ENCODE measurements at places on chromosomes 11 and 22. TPM values are rescaled to one million over a fixed set of nuclear protein-coding genes. Genes with fewer than 3 reads are reported as not detected.
A peak's percentile ranks its signal among the peaks of the same experiment; 100 is the strongest.

Gene SBF2
- 19.4 TPM for total RNA-seq

Gene ZBTB16
- not detected for total RNA-seq

Gene CYTH4
- 1.7 TPM for total RNA-seq

Gene NELL1
- not detected for total RNA-seq

Gene KRTAP5-8
- total RNA-seq = not detected

Gene UBASH3B
- total RNA-seq = under 0.01 TPM

Gene TH
- not detected for total RNA-seq

Gene KRTAP5-4
- total RNA-seq = not detected

Gene POTEH
- total RNA-seq = 3.8 TPM

Gene OR51B4
- not detected for total RNA-seq

Gene SLC29A2
- 0.48 TPM for total RNA-seq

DNA sequence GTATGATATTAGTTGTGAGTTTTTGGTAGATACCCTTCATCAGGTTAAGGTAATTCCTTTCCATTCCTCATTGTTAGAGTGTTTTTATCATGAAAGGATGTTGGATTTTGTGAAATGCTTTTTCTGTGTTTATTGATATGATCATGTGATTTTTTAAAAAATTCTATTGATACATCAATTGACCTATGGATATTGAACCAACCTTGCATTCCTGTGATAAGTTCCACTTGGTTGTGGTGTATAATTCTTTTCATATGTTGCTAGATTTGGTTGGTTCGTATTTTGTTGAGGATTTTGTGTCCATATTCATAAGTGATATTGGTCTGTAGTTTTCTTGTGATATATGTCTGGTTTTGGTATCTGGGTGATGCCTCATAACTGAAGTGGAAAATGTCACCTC, 6.7 kb downstream of the ANKRD13D start:
- DNase-seq = no peak

- peak; percentile 81 for DNase-seq
These were observed 16.2 kb upstream of the SHANK3 start for GRCh38 chr22:50656122-50657070.

DNA sequence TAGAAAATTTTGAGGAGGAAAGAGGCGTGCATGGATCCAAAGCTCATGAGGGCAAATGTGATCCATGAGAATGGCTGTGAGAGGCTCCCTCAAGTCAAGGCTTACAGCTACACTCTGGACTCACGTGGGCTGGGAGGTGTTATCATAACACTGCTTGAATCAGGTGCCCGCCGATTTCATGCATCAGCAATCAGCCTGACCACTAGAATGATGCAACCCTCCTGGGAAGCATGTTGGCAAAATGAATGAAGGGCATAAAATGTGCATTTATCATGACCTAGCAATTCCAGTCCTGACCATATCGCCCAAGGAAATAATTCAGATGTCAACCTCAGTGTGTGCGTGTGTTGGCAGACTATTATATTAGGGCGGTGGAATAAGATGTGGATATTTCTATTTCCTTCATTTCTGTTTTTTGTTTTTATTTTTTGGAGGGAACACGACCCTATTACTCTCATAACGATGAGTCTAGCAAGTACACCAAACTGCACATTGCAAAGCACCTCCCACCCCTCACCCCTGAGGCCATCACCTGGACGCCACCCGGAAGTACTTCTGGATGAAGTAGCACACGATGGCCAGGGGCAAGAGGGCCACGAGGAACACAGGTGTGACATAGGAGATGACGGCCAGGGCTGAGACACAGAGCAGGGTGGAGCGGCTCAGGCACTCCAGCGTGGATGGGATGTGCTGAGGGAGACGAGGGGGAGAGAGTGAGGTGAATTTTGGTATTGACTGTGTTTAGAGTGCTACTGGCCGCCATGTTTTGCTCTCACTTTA, 15.7 kb upstream of the KCNJ11 start:
- peak; percentile 86 for DNase-seq

DNA sequence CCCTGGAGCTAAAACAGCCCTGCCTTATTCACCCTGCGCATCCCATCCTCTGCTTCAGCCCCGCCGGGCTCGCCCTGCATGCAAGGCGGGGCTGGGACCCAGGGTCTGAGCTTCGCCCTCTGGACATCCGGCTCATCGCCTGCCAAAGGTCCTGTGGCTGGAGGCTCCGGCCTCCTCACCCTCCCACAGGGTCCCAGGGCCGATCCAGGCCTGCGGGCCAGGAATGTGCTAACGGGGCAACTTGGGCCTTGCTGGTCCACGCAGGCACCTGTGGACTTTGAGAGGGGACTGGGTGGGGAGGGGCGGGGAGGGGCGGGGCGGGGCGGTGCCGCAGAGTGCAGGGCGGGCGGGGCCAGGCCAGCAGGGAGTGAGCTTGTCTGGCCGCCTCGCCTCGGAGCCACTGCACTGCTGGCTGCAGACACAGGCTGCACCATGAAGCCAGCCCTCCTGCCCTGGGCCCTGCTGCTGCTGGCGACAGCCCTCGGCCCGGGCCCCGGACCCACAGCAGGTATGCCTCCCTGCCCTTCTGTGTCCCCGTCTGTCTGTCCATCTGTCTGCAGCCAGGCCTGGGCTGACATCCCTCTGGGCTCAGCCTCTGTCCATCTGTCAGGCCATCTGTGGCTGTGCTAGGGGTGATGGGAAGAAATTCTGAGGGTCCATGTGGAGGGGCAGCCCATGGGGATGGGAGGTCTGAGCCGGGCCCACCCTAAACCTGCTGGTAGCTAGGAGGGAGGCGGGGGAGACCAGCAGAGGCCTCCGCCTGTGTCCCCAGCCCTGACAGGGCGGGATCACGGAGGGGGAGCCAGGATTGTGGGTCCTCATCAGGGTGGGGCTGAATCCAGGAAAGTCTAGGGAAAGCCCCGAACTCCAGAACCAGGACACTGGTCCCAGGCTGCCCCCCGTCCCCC, at the start of gene SUSD2:
Gene SUSD2 (plus strand): TSS at position 400 of the 908 bp plus-strand sequence. CDS start 33 bp downstream, at position 433.
- no peak for DNase-seq

DNA sequence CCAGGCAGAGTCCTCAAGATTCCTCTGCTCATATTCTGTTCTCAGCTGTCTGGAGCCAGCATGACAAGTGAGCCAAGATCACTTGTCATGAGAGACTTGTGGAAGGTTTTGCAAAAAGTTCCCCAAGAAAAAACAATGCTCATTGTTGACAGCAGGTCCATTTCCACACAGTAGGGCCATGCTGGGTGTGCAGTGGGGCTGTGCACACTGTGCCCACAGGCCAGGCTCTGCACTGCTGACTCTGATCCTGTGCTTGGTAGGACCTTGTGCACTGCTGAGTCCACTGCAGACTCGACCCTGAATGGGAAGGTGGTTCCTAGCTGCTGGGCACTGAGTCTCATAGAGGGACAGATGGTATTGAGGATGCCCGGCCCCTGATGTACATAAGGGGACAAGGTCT, 33.9 kb upstream of the IGLL5 start:
- DNase-seq = no peak

DNA sequence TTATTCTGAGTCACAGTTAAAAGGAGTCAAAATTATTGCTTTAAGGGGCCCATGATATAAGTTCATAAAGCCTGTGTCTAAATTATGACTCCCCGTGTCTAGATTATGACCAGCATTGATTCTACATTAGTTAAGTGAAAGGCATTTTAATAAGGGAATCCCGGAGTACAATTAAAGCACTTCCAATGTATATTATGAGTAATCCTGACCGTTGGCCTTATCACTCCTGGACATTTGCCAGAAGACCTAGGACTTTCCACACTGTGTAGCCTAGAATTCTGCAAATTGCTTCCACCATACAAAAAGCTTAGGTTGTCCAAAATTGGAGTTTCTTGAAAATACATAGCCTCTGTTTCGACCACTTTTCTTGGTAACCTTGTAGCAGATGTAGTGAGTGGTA, 1292.6 kb downstream of the LRRC4C start:
- no peak for DNase-seq

- DNase-seq = peak; percentile 34
These were observed 81.3 kb downstream of the CLPB start for GRCh38 chr11:72352859-72353551.

DNA sequence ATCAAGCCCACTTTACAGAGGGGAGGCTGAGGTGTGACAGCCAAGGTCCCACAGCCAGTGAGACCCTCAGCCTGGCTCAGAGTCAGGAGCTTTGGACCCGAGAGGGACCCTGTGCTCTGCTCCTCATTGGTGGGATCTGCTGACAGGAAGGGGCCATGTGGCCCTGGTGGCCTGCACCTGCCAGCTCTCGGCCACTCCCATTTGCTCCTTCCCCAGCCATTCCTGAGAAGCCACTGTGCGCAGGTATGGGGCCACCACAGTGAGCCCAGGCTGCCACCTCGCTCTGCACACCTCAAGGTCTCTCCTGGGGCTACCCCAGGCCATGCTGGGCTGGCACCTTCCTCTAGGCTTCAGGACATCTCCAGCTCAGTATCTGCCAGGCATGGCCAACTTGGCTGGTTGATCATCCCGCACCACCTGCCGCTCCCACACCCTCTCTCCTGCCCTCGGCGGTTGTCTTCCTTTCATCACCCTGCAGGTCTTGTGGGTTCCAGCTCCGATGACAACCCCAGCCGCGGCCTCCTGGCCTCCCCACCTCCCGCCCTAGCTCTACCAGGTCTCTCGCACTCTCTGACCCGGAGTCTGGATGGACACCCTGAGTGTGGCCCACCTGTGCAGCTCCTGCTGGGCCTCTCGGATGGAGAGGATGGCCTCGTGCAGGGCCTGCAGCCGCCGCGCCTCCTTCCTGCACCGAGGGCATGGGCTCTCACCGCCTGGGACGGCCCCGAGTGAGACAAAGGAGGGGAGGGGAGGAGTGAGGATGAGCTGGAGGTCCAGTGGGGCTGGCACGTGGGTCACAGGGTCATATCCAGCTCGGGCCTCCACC, 32.2 kb upstream of the CARS1 start:
- no peak for DNase-seq

DNA sequence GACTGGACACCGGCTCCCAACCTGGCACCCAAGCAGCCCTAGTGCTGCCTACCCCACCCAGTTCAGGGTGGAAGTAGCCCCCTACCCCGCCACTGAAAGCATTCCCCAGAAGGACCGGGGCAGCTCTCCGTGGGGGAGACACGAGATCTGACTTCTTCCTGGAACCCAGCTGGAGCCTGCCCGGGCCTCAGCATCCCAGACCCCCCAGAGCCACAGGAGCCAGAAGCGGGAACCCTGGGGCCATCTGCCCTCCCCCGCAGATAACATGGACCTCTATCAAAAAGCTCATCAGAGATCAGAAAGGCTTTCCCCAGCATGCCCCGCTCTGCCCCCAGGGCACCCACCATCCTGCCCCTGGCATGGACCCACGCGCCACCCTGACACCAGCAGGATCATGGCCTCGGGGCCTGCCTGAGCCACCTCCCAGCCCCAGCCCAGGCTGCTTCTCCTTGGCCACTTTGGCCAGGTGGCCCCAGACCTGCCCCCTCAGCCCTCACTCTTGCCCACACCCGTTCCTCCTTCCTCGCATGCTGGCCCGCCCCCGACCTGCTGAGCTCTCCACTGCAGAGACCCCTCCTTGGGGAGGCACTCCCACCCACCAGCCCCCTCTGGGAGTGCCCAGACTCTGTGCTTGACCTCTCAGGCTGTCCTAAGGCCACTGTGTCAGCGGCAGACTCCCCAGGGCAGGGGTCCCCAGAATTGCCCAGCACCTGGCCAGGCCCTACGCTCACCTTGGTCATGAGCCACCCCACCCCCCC, 17.1 kb downstream of the WNT7B start:
- no peak for DNase-seq

- DNase-seq = peak; percentile 88
These were observed 113.8 kb downstream of the RBFOX2 start for GRCh38 chr22:35914665-35915476.

DNA sequence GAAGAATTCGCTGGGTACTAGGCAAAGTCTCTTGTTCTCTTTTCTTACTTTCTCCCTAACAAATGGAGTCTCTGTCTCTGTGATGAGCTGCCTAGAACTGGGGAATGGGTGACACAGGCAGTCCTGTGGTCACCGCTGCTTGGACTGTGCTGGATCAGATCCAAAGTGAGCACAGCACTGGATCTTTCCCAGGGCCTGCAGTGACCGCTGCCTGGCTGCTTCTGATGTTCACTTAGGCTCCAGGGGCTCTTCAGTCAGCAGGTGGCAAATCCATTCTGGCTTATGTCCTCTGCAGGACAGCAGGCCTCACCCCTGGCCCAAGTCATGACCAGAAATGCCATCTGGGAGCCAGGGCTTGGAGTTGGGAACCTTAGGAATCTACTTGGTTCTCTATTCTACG, 61.5 kb downstream of the EXT2 start:
- no peak for DNase-seq

DNA sequence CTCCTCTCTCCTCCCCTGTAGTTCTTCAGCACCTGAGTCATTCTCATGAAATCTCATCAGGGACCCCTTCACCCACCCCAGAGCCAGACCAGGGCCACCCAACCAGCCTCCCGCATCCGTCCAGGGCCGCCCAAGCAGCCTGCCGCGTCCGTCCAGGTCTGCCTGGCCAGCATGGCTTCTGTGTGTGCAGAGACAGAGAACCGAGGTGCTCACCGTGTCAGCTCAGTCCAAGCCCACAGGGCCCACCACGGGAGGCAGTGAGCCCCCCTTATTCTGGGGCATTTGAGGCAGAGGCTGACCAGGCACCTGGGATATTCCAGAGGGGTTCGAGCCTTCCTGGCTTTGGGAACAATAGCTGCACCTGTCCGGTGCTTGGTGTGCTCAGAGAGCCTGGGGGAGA, 1117.3 kb downstream of the BRD1 start:
- no peak for DNase-seq

DNA sequence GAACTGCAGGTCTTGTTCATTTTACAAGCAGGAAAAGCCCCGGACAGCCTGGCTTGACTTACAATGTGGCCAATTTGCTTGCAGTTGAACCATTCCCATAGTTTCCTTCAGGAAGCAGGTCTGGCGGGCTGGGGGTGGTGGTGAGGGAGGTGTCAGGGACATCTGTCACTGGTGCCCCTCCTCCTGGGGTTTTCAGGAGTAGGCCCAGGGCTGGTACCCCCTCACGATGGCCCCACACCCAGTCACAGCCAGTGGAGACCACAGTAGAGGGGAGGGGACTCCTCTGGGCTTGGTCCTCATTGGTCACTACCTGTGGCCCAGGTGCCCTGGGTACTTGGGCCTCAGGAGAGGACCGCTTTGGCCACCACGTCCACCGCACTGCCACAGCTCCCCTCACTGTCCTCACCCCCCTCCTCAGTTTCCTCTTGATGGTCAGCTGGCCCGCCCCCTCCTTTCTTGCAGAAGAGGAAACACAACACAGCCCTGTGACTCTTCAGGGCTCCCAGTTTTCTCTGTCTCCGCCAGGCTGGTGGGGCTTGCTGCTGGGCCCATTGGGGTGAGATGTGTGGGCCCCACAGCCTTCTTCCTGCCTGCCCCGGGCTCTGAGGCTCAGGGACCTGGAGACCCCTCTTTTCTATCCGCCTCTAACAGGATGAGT, 39.8 kb upstream of the SHISAL1 start:
- DNase-seq = no peak

GRCh38 chr11:57501953-57502352, 13.5 kb downstream of the SLC43A1 start:
- DNase-seq = no peak

DNA sequence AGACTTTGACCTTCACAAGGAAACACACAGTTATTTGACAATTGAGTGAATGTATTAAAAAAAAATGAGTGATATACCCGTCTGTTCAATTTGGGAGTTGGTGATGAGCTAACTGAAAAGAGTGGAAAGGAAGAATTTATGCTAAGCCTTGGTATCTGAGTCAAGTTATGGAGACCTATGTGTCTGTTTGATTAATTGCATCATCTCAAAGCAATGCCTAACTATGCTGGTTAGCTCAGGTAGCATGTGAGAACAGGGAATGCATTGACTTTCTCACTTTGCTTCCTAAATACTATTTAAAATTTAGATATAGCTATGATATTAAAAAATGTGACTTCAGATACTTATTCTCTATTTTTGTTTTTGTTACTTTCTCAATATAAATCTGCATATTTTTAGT, 110.5 kb downstream of the DDX10 start:
- no peak for DNase-seq

Data from Daoy (cell line).